ENCODE measurements at places on chromosomes 6 and 20.

GRCh38 chr6:3231247-3232016, 4.0 kb upstream of the TUBB2B start:
- DNase-seq: peak; percentile 59

DNA sequence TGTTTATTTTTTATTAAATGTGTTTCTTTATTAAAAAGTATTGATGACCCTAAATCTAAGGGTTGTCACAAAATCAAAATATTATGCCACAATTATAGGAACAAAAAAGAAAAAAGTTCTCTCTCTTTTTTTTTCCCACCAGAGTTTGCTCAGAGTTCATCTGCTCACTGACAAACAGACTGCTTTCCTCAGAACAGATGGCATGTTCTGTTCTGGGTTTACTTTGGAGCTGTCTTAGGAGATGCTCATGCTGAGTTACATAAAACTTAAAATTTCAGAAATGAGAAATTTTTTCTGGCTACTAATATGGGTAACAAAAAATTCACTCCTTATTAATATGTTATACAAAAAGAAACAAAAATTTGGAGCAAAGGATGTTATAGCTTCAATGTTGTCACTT, 30.3 kb downstream of the STK38 start:
- DNase-seq: no peak

GRCh38 chr6:5112066-5112799, 27.1 kb downstream of the PPP1R3G start:
- no peak for DNase-seq

DNA sequence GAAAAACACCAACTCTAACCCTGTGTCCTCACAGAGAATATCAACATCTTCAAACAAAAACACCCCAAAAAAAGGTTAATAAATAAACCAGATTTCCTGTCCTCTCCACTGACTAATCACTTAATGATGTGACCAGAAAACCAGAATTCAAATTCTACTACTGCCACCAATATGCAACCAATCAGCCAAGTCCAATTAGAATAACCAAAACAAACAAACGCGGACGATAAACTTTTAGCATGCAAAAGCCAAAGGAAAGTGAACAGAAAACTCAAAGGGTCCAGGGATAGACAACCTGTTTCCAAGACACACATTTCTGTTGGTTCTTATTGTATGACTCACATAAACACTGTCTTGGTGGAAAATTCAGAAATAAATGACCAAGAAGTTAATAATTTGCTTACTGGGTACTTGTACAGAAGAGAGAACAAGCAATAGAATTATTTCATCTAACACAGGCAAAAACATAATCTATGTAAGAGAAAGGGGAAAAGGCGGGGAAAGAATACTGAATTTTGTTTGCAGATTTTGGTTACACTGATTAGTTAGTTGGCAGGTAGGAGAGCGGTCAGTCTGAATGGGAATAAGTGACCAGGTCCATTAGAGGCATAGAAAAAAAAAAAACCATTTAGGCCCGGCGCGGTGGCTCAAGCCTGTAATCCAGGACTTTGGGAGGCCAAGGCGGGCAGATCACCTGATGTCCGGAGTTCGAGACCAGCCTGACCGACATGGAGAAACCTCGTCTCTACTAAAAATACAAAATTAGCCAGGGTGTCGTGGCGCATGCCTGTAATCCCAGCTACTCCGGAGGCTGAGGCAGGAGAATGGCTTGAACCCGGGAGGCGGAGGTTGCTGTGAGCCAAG, 34.1 kb downstream of the HFE start:
- no peak for DNase-seq

DNA sequence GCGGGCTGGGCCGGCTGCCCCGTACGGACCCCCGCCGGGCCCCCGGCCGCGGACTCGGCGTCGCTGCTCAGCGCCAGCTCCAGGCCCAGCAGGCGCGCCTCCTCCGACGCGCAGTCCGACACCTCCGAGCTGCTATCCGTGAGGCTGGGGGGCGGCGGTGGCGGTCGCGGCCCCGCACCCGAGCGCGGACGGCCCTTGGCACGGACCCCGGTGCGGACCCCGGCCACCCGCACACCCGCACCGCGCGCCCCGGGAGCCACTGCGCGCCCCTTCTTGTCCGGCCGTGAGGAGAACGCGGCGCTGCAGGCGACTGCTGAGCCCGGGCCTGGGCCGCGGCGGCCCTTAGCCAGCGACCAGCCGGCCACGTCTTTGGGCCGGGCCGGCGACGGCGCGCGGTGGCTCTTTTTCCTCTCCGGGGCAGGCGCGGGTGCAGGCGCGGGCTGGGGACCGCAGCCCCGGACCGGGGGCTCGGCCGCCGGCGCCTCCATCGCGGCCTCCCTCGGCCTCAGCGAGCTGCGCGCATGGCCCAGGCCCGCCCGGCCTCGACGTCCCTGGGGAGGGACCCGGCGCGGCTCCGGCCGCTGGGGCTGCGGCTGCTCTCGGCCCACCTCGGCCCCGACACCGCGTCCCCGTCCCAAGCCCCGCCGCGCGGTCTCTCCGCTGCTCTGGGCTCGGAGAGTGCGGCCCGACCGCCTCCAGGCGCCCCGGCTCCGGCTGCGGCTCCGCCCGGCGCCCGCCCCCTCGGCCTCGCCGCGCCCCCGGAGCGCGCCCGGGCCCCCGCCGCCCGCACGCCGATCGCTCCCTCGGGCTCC, 12.9 kb upstream of the TLDC2 start:
- no peak for DNase-seq

DNA sequence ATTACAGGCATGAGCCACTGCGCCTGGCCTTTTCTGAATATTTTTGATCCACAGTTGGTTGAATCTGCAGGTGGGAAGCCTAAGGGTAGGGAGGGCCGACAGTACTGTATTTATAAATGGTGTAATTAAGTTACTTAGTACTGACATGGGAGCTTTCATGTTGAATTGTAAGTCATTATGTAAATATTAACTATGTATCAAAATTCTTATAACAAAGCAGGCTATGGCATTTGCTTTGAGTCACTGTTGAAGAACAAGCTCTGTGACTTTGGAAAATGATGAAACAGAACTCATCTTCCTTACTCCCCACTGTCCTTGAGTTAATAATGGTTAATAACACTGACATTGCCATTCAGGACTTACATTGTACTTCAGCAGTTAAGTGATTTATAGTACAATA, 63.0 kb upstream of the TXNDC5 start:
- DNase-seq: no peak

GRCh38 chr6:40540790-40541189, 46.4 kb downstream of the LRFN2 start:
- no peak for DNase-seq

GRCh38 chr20:19073584-19074218, 138.7 kb upstream of the SLC24A3 start:
- no peak for DNase-seq

DNA sequence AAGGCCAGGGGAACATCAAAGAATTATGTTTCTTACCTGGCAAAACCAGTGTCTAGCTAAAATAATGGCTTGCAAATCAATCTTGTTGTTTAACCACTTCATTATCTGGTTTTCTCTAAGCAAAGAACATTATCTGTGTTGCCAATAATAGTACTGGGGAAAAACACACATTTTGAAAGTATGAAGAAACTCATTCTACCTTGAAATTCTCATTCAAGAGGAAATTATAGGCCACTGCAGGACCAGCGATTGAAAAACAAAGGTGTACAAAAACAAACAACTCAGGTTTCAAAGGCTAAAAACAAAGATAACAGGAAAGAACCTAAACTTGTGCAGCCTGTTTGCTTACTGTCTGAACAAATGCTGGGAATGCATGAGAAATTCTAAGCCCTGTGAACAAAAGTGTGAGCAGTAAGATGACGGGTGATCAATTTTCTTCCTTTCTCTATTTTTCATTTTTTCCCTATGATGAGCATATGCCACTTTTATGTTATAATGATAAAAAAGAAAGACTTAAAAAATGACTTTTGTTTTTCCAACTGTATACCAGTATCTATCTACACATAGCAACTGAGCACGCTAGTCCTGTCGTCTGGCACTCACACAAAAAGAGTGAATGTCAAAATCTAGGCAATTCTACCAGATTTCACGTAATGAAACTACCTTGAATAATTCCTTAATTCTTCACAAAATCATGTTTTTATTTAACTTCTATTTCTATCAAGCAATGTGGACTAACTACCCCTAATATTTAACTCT, 117.9 kb downstream of the SGK1 start:
- no peak for DNase-seq

DNA sequence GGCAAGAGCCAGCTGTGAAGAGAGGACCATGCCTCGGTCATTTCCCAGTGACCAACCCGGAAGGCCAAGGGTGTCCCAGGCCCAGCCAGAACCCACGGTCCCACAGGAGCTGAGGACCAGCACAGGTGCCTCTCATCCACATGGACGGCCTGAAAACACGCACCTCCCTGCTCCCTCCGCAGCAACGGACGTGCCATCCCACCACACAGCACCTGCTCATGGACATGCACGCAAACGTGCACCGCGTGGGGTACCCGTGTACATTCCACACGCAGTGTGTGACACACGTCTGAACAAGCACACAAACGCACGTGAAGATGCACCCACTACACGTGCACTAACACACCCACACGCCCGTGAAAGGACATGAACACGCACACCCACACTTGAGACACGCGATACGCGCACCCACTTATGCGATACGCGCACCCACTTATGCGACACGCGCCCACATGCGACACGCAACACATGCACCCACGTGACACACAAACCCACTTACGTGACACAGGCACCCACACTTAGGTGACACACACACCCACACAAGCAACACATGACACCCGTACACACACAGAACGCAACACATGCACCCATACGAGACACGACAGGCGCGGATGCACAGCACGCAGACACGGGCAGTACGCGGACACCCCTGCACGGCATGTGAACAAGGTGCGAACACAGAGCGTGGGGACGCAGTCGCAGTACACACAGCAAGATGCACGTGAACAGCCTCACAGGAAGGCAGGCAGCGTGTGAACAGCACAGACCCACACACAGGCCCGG, 30.1 kb downstream of the LAMA5 start:
- no peak for DNase-seq

DNA sequence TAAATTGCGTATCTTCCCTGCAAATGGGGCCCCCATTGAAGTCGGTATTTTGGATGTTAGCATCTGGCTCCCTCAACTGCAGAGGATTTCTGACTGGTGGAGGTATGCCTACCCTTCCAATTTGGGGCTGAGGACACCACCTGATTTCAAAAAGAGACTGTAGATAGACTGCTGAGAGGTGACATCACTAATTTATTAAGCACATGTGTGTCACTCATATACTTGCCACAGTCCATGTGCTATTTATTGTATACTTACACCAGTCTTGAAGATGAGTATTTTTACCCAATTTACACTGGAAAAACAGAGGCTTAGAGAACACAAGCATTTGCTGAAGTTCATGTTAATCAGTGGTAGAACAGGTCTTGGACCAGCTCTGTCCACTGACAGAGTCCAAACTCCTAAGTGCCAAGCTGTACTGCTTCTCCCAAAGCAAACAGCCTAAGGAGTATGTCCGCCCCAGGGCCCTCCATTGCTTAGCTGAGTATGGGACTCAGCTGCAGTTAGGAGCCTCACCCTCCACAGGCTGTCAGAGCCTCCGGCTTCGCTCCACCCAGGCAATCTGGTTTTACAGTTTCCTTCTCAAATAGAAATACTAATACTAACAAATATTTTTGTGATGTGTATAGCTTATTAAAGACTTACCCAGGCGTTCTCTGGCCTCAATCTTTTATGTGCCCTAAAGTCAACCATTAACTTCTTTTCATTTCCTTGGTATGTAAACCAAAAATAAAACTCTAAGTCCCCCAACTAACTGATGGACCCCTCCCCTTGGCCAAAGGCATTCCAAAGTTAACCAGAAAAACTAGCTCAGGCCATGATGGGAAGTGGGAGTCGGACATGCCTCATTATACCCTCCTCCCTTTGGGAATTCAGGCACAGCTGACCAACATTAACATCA, 17.5 kb downstream of the RIN2 start:
- no peak for DNase-seq

DNA sequence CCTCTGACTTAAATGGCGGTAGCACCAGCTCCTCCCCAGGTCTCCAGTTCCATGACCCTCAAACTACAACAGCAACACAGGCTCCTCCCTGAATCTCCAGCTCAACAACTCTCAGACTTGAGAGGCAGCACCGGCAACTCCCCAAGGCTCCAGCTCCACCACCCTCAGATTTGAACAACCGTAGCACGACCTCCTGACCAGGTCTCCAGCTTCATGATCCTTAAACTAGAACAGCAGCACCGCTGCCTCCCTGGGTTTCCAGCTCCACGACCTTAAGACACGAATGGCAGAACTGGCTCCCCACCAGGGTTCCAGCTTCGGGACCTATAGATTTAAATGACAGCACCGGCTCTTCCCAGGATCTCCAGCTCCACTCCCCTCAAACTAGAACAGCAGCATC, 325.8 kb downstream of the PREX1 start:
- DNase-seq: no peak

- no peak for DNase-seq
These were observed 1006.8 kb upstream of the MANEA start for GRCh38 chr6:94570581-94570980.

DNA sequence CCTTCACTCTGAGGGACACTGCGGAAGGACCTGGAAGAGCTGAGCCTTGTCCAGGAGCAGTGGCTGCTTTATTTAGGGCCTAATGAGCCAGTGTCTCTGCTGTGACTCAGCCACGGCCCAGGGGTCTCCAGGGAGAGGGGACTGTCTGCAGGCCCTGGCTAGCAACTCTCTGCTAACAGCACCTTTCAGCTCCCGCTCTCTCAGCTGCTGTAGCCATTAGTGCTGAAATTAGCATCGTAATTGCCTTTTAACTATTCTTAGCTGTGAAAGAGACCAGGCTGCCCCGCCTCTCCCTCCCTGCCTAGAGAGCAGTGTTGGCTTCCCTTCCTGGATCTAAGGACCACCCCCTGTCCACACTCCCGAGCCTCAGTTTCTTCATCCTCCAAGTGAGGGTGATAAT, 53.1 kb upstream of the SLC32A1 start:
- no peak for DNase-seq

GRCh38 chr6:141925001-141925400, 207.7 kb upstream of the GJE1 start:
- no peak for DNase-seq

DNA sequence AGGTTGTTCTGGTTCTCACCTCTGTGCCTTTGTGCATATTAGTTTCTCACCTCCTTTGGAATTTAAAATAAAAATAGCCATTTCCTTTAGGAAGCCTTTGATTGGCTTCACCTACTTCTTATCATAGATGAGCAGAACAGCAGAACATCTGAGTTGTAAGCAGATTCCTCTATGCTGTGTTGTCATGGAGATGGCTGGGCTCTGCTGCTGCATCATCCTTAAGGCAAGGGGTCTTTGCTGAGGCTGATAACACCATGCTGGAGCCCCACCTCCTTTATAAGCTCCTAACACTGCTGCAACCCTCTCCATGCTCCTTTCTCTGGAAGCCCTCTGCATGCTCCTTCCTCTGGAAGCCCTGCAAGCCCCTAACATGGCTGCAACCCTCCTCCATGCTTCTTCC, 276.5 kb upstream of the TCF21 start:
- DNase-seq: no peak

- DNase-seq: no peak
These were observed 69.8 kb upstream of the NKX2-2 start for GRCh38 chr20:21583486-21584168.

- no peak for DNase-seq
These were observed 51.1 kb upstream of the PREP start for GRCh38 chr6:105453968-105454367.

GRCh38 chr6:43831191-43831590, 61.2 kb downstream of the VEGFA start:
- DNase-seq: no peak
